SIG-M5 (cell line): ENCODE measurements at places on chromosomes 13 and 19.

DNA sequence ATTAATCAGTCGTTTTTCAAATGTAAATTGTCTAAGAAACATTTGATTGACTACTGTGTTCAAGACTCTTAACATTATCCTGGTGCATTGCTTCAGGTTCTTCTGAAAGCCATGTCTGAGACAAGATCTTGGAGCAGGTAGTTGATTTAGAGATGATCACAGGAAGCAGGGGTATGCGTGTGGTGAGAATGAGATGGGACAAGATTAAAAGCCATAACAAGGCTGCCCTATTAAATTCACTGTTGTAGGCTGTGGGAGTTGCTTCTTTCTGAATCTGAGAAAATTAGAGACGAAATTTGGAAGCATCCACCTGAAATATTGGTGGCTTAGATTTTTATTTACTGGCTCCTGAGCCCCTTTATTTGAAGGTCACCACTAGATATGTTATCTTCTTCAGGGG is 687.4 kb upstream of the SLITRK6 start:
- no peak for DNase-seq

- no peak for DNase-seq
Observed at GRCh38 chr13:33033986-33034385, 17.8 kb downstream of the KL start.

DNA sequence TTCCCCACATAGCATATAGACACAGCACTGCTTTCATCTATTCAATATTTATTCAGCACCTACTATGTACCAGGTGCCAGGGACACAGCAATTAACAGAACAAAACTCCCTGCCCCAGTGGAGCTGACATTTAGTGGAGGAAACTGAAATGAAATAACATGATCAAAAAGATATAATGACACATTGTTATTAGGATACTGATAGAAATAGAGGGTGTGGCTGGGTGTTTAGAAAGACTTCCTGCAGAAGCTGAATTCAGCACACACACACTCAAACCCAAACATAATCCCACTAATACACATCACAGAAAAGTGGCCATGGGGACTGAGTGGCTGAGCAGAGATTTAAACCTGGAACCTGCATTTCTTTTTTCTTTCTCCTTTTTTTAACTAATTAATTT is 3.8 kb upstream of the CDC37 start:
- DNase-seq = no peak

DNA sequence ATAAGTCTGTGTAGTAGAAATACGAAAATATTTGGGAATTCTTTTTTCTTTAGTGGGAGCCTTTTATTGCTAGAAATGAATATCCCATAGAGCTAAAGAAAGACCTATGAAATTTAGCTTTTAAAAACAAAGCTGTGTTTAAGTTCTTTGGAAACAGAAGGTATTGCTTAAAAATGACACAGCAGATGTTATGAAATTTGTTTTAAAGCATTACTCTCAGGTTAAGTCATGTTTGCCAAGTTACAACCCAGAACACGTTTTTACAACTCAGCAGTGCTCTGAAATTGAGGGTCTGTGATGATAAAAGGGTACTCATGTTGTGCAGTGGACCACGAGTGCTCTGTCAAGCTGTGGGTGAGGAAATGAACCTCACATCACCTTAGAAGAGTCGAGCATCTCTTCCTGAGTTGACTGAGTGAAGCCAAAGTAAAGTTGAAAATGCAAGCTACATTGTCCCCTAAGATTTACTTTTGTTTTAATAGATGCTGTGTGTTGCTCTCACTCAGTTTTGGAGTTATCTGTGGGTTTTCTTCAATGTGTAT is 161.1 kb downstream of the SHISA2 start:
- no peak for DNase-seq

DNA sequence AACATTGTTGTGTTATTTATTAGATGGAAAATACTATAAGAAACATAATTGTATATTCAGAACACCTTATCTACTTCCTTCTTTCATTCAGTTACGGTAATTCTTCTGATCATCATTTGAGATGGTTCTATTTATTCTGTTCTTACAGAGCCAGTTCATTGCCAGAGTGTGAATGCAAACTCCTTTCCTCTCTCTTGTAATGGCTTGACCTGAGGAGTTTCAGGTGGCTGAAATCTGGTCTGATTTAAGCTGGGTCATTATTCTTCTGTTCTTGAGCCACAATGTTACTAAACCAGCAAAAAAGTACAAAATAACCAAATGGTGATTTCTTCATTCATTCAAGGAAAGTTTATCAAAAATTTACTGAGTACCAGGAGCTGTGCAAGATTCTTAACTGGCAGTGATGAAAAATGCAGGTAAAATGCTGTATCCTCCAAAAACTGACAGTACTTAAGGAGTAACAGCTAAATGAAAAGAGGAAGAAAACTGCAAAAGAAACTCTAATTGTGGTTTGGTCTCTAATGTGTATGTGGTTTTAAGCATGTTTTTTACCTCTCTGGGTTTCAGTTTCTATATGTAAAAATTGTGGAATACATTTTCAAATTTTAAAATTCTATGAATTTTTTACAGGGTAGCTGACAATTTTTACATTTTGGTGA is 182.4 kb upstream of the UFM1 start:
- no peak for DNase-seq

- no peak for DNase-seq
Observed at GRCh38 chr13:48735571-48735970, 81.8 kb downstream of the CYSLTR2 start.

DNA sequence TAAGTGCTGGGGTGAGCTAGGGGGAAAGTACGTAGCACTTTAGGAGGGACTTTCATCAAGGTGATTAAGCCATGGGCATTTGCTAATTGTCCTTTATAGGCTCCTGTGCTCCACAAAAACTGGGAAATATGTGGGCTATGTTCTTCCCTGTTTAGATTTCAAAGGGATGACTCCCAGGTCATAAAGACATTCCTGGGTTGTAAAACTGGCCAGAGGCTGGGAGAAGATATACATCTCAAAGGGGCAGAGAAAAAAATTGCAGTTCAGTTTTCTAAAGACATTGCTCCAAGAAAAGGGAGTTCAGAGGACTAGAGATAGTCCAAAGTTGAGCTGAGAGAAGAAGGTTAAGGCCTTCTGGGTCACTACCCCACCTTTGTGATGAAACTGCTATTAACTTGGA is 204.8 kb downstream of the MYO16 start:
- DNase-seq = no peak

DNA sequence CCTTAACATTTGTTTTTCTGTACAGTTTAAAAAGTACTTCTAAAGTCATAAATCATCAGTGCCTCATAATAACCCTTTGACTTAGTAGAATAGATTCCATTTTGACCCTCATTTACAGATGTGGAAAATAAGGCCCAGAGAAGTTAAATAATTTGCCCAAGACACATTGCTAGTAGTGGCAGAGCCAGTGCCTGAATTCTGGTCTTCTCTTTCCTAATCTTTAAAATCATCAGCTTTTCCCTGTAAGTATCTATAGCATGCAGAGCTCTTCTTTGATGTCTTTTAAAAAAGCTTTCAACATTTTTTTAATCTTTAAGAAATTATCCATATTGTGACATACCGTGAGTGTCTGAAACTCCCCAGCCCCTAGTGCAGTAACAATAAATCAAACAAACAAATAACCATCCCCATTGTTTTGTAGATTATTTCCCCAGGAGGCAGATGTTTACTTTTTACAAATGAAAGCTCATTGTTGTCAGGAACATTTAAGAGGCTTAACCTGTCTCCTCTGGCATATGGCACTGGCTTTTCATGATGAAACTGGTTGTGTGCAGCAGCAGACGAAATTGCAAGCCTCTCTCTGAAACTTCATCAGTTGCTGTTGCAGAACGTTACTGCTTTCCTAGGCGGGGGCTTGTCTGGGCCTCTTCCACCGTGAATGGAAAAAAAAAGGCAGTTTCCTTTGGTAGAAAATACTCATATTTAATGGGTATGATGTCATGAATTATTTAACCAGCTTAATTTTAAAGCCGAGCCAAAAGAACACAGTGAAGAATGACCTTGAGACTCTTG is 31.7 kb upstream of the PCDH8 start:
- DNase-seq = no peak

DNA sequence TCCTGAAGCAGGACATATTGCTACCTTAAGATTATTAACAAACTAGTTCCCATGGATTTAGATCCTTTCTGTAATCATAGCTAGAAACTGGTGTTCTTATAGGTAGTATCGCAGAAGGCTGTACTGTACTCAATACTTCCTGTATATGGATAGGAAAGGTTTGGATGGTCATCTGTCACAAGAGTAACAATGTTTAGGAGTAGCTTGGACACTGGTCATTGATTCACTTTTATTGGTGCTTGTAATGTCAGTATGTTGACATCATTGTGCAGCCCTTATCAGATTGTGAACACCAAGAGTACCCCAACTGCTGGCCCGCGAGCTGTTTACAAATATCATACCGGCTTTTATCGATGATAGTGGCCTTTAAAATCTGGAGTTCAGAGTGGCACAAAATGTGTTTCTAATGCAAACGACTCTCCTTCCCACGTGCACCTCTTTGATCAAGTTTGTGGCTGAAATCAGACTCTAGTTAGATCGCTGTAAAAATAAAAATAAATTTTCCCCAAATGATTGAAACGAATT is 605 bp upstream of the CDK8 start:
- no peak for DNase-seq

GRCh38 chr13:112466132-112467058 is 90.2 kb downstream of the SPACA7 start:
- DNase-seq = no peak

DNA sequence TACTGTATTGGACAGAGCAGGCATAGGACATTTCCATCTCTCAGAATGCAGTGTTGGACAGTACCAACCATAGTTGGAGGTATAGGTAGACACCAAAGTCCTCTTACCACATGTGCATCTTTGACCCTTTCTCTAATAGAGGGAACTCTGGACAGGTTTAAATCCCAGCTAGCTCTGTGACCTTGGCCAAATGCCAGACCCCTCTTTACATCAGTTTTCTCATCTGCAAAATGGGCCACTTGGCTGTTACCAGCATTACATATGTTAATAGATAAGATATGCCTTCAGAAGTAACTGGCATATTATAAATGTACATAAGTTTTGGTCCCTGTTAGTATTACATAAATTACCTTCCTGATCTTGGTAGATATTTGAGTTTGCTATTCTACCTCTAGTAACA is 54.3 kb downstream of the CDK8 start:
- DNase-seq = no peak

GRCh38 chr19:28049875-28050274 is 1163.1 kb downstream of the UQCRFS1 start:
- no peak for DNase-seq

DNA sequence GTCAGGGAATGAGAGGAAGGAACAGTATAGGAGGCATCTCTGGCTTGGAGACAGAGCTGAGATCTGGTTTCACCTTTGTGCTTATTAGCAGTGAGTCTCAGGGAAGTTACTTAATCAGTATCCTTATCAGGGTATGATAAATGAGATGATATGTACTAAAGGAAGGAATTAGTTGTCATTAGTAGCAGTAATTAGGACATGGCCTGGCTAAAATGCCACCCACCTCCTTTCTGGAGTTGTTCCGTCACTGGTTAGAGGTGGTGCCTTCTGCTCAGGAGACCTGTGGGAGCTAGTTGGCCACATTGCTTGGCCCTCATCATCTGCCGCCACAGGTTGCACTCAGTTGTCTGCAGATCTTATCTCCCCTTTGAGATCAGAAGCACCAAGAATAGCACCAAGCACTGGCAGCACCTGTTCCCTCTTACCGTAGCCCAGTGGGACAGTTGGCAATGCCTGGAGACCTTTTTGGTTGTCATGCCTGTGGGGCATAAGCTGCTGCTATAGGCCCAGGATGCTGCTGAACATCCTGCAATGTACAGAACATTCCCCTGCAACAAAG is 4.7 kb downstream of the GPATCH1 start:
- DNase-seq = no peak
